Heart left ventricle (tissue), 16 donors: ENCODE measurements at places on chromosomes 1 and 21. TPM values are rescaled to one million over a fixed set of nuclear protein-coding genes. Genes with fewer than 3 reads are reported as not detected.

- no peaks in the 10 kb centered on the region for H3K27me3 ChIP-seq
- peaks cover 40% of the 10 kb centered on the region for H3K4me1 ChIP-seq
- H3K36me3 ChIP-seq: peaks cover 6% of the 10 kb centered on the region
- peak overlapping the region; percentile 65 for H3K27ac ChIP-seq
- H3K4me3 ChIP-seq: no peak overlapping the region
Observed at GRCh38 chr1:207904391-207904790, 6.5 kb downstream of the CD34 start.

DNA sequence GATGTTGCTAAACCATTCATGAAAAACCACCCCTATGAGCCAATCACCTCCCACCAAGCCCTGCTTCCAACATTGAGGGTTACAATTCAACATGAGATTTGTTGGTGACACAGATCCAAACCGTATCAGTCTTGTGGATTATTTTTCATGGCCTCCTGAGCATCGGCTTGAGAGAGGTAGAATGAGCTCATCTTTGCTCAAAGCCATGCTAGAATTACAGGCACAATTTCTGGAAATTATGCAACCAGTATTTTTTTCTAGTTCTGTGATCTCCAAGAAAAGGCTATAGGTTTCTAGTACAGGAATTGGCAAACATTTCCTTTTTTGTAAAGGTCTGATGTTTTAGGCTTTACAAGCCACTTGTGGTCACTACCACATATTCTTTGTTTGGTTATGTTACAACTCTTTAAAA lies 219.4 kb downstream of the DUSP10 start:
- no peak overlapping the region for H3K4me3 ChIP-seq
- H3K4me1 ChIP-seq: no peaks in the 10 kb centered on the region
- H3K36me3 ChIP-seq: no peaks in the 10 kb centered on the region
- no peak overlapping the region for H3K27ac ChIP-seq
- H3K27me3 ChIP-seq: no peaks in the 10 kb centered on the region
- no peak for DNase-seq

The PI4KB gene
- 60.3 TPM for total RNA-seq

The ANGPTL7 gene
- total RNA-seq: not detected

The MIGA1 gene
- 12.8 TPM for total RNA-seq

DNA sequence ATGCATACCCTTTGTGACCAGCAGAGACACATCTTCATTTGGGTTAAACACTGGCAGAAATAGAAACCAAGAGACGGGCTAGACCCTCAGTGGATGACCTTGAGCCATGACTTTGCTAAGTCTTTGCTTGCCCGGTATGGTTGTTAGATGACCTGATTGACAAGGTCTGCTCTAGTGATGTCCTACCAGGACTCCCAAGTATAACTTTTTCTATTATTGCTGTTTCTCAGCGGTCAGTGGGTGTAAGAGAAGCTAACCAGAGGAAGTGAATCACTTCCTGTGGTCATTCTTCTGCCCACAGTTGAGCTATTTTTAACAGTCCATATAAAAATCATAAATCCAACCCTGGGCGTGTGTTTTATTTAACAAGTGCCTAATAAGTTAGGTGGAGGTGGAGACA lies 126.2 kb upstream of the ETS2 start:
- DNase-seq: no peak
- peak overlapping the region; percentile 21 for H3K27ac ChIP-seq
- no peaks in the 10 kb centered on the region for H3K4me1 ChIP-seq
- H3K36me3 ChIP-seq: no peaks in the 10 kb centered on the region

The SPRR1A gene
- not detected for total RNA-seq

DNA sequence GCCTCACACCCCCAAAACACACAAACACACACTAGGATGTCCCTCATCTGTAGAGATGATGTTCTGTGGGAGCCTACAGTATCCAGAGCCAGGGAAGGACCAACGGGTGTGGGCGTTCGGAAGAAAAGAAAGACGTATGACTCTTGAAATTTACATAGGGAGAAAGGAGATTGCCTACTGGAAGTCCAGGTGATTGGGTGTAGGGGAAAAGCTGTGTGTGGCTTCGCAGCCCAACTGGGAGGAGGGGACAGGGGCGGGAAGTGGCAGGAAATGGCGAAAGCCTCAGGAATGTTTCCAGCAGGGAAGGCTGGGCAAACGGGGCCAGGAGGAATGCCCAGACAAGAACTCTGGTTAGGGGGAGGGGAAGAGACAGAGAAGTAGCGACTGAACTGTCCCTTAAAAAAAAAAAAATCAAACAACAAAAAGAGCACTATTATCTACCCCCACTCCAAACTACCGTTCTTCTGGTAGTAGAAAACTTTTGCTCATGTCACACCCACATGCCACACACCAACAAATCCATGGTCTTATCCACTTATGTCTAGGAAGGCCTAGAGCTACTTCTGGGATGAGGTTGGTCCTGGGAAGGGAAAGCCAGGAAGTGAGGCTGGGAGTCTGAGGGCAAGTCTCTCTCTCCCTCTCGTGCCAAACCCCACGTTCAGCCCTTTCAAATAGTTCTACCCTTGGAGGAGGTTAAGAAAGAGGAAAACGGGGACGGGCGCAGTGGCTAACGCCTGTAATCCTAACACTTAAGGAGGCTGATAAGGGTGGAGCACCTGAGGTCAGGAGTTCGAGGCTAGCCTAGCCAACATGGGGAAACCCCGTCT lies 1.8 kb upstream of the CKS1B start:
- H3K27ac ChIP-seq: peak overlapping the region; percentile 99
- DNase-seq: peak; percentile 81
- no peaks in the 10 kb centered on the region for H3K27me3 ChIP-seq
- peaks cover 7% of the 10 kb centered on the region for H3K36me3 ChIP-seq

The NUP210L gene
- not detected for total RNA-seq

DNA sequence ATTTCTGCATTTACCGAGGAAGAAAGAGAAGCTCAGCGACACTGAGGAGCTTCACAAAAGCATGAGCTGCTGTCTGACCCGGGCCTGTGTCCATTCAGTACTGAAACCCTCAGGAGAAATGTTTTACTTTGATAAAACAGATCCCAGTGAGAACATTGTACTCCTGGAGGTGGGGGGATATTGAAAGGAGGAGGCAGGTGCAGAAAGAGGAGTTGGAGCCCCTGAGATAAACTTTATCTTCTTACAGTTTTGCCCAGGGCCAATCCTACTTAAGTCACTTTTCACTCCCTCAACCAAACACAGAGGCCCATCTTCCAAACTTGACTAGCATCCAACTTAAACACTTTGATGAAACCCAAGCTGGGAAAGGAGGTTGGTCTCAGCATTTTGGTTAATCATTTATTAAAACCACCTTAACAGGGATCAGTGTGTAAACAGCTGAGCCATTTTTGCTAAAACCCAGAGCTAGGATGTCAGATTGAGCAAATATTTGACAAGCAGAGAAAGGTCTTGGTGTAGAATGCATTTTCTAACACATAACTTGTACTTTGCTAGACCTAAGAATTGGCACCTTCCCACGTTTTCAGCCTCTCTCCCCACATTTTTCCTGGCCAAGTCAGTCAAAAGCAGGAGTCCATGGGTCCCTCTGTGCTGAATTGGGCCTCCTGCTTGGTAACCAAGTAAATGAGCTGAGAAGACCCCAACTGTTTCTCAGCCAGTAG lies 32.5 kb upstream of the SARS1 start:
- H3K4me3 ChIP-seq: no peak overlapping the region
- H3K36me3 ChIP-seq: no peaks in the 10 kb centered on the region
- no peaks in the 10 kb centered on the region for H3K4me1 ChIP-seq
- no peak for DNase-seq
- H3K27me3 ChIP-seq: no peaks in the 10 kb centered on the region

GRCh38 chr1:109369167-109369746 lies 28.5 kb downstream of the SORT1 start:
- H3K36me3 ChIP-seq: peaks cover 37% of the 10 kb centered on the region
- peaks cover 57% of the 10 kb centered on the region for H3K4me1 ChIP-seq
- DNase-seq: no peak
- H3K4me3 ChIP-seq: no peak overlapping the region

- no peaks in the 10 kb centered on the region for H3K27me3 ChIP-seq
- H3K4me3 ChIP-seq: no peak overlapping the region
Observed at GRCh38 chr1:78619446-78619802, 824 bp upstream of the IFI44L start.

DNA sequence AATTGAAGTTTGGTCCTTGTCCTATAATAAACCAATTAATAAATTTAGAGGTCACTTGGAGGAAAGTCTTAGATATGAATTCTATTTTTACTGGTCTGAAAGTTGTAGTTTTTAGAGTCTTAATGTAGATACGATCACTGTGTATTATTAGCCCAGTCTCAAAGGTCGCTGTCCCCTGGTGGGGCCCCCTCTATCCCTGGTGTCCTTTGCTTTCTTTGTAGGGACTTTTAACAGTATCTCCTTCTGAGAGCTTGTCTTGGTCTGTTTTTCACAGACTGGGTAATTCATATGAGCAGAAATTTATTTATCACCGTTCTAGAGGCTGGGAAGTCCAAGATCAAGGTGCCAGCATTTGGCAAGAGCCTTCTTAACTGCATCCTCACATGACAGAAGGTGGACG lies 18.5 kb downstream of the CHD1L start:
- no peak overlapping the region for H3K27ac ChIP-seq
- peaks cover 88% of the 10 kb centered on the region for H3K36me3 ChIP-seq
- no peaks in the 10 kb centered on the region for H3K27me3 ChIP-seq
- DNase-seq: no peak

The TSPAN2 gene
- total RNA-seq: 7.1 TPM

GRCh38 chr1:37480125-37480466 lies 5.7 kb downstream of the ZC3H12A start:
- peaks cover 28% of the 10 kb centered on the region for H3K36me3 ChIP-seq
- peaks cover 61% of the 10 kb centered on the region for H3K4me1 ChIP-seq

DNA sequence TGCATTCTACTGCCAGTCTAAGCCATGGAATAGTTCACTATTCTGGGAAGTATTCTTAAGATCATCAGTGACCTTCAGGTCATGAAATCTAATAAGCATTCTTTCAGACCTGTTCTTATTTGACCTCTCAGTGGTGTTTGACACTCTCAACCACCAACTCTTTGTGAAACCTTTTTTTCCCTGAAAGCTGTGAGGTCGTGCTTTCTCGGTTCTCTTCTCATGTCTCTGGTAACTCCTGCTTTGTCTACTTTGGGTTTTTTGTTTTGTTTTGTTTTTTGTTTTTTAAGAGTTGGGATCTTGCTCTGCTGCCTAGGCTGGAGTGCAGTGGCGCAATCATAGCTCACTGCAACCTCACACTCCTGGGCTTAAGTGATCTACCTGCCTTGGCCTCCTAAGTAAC lies 56.3 kb downstream of the POU2F1 start:
- no peaks in the 10 kb centered on the region for H3K27me3 ChIP-seq
- H3K4me3 ChIP-seq: no peak overlapping the region
- H3K36me3 ChIP-seq: no peaks in the 10 kb centered on the region
- H3K4me1 ChIP-seq: peaks cover 29% of the 10 kb centered on the region
- H3K27ac ChIP-seq: no peak overlapping the region

GRCh38 chr1:217892750-217893149 lies 261.6 kb downstream of the SPATA17 start:
- no peaks in the 10 kb centered on the region for H3K36me3 ChIP-seq
- H3K4me3 ChIP-seq: no peak overlapping the region
- no peaks in the 10 kb centered on the region for H3K4me1 ChIP-seq
- H3K27ac ChIP-seq: no peak overlapping the region

DNA sequence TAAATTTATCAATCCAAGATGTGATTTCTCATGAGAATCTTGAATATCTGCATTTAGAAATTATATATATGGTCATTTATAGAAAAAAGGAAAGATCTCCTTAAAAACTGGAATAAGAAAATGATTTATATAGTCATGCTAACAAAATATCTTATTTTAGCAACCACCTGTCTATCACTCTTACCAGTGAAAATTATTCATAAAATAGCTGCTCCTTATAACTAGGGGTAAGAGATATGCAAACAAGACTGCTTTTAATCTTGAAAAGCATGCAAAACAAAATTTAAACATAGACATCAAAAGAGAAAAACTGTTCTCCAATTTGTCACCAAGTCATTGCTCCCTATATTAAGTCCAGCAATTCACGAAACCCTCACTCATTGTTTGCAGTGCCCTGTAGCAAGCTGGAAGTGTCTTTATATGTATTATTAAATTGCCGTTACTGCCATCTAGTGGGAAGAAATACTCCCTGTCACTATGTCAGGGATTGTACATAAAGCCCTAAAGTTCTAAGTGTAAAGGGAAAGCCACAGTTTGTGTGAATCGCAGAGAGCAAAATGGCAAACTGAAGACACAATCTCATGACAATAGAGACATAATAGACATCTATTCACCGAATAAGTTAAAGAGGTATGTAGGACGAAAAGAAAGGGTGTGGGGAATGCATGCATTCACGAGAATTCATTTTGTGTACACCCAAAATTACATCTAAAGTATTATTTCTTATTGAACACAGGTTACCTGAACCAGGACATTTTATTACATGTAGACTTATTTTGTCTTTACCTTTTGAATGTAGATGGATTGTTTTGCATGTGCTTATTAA lies 600.5 kb downstream of the USP25 start:
- DNase-seq: no peak
- no peak overlapping the region for H3K27ac ChIP-seq
- H3K27me3 ChIP-seq: no peaks in the 10 kb centered on the region
- H3K4me3 ChIP-seq: no peak overlapping the region
- H3K4me1 ChIP-seq: no peaks in the 10 kb centered on the region
- no peaks in the 10 kb centered on the region for H3K36me3 ChIP-seq
